Endodermal cell (in vitro differentiated cells): ENCODE measurements at places on chromosomes 12 and 14. TPM values are rescaled to one million over a fixed set of nuclear protein-coding genes. Genes with fewer than 3 reads are reported as not detected.

The NKX2-8 gene
- 0.61 and 0.77 TPM in 2 replicates for total RNA-seq

The MYH7 gene
- total RNA-seq, result not detected in 2 replicates

The CLEC7A gene
- total RNA-seq, result not detected in 2 replicates

The VSX2 gene
- not detected in 3 replicates for total RNA-seq

The ITGB7 gene
- 1.4 to 2.1 TPM (median 1.6 TPM) in 3 replicates for total RNA-seq

The ACOT4 gene
- total RNA-seq, result 1.8 and 2.0 TPM in 2 replicates

The CMA1 gene
- total RNA-seq, result not detected in 3 replicates

The ADAM21 gene
- total RNA-seq, result not detected in 2 replicates

The BHLHE41 gene
- total RNA-seq, result 0.11 to 38.4 TPM (median 0.46 TPM) in 3 replicates

The ASIC1 gene
- total RNA-seq, result 2.6 and 4.2 TPM in 2 replicates

The KRT73 gene
- not detected in 2 replicates for total RNA-seq

The EID3 gene
- 2.6 and 3.7 TPM in 2 replicates for total RNA-seq

The ARL1 gene
- 76.7 to 98.7 TPM (median 86.3 TPM) in 3 replicates for total RNA-seq

The TMEM132D gene
- 4.0 to 4.5 TPM (median 4.4 TPM) in 3 replicates for total RNA-seq

The SEL1L gene
- total RNA-seq, result 58.2 and 64.0 TPM in 2 replicates

The PROX2 gene
- total RNA-seq, result not detected in 2 replicates

The TAS2R30 gene
- 5.7 and 9.7 TPM in 2 replicates for total RNA-seq

The KLRB1 gene
- not detected in 3 replicates for total RNA-seq

The TTC5 gene
- total RNA-seq, result 18.4 to 20.7 TPM (median 20.1 TPM) in 3 replicates

The BDKRB1 gene
- total RNA-seq, result 0.24 TPM in 1 of 2 replicates, not detected in the other

The KRT78 gene
- not detected in 2 replicates for total RNA-seq

The IL31 gene
- total RNA-seq, result not detected in 2 replicates
